ENCODE measurements at places on chromosomes 2 and 18.

GRCh38 chr18:1075322-1075721 is 170.7 kb downstream of the ADCYAP1 start:
- no peak for DNase-seq

DNA sequence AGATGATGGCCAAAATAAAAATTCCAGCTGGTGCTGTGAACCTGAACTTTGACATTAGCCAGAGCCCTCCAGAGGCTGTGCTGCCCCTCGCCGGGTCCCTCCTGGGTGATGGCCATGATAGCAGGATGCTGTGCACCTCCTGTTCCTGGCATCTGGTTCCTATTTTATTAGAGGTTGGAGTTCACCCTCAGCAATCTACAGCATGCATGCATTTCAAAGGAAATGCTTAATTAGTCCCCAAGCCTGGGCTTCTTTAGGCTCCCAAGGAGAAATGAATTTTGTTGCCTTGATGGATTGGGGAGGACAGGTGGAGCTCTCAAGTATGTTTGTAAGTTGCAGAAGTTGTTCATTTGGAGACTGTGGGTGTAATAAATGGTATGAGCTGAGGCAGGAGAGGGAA is 166.9 kb downstream of the GLI2 start:
- DNase-seq: no peak

- DNase-seq: no peak
Measured at GRCh38 chr2:240999873-241000541, 1.6 kb downstream of the SNED1 start.

- peak; percentile 29 for DNase-seq
Measured at GRCh38 chr18:24818441-24818840, 358.0 kb downstream of the HRH4 start.

GRCh38 chr2:158766524-158766923 is 28.6 kb upstream of the DAPL1 start:
- no peak for DNase-seq

- DNase-seq: no peak
Measured at GRCh38 chr2:58419983-58420382, 178.9 kb upstream of the FANCL start.

GRCh38 chr2:134206031-134206430 is 47.8 kb upstream of the MGAT5 start:
- DNase-seq: peak; percentile 71

- DNase-seq: no peak
Measured at GRCh38 chr2:225008179-225008856, 34.0 kb downstream of the DOCK10 start.

DNA sequence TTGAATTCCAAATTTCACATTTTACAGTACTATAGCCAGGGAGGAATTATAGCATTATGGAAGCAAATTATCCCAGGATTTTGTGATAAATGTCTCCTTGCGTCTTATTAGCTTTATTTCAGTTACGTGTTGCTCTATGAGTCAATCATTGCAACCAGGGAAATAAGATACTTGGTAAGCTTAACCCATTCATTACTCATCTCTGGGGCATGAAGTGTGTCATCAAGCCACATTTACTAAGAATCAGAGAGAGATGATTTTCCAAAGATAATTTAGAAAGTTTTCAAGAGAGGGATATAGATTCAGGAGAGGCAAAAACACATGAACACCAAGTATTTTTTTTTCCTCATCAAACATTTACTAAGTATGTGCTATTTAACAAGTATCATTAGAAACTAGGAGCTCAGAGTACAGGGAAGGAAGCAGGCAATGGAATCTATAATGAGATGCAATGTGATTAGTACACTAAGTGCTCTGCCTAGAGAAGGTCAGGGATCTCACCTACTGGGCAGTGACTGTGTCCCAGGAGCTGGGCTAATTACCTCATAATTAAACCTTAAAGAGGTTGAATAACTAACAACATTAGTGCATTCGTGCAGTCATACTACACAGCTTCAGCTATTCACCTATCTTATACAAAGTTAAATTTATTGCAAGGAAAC is 217.8 kb upstream of the NXPH2 start:
- no peak for DNase-seq

GRCh38 chr2:43513216-43513615 is 82.6 kb downstream of the THADA start:
- no peak for DNase-seq

GRCh38 chr18:42052122-42052708 is 97.2 kb downstream of the PIK3C3 start:
- DNase-seq: peak; percentile 5

GRCh38 chr2:108267101-108267500 is 21.6 kb upstream of the SULT1C2 start:
- no peak for DNase-seq

DNA sequence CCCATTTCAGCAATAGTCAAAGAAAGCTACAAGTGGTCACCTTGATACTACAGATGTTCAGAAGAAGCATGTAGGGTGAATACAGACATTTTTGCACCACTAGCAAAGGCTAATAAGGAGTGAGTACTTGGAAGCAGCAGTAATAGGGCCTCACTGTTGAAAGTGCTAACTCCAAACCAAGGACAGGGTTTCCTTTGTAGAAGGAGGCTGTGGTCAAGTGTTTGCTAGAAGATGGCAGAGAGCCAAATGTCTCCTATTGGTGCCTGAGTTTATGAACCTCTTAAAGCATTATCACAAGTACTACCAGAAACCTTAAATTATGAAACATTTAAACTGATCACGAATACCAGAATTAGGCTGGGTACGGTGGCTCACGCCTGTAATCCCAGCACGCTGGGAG is 308.1 kb downstream of the ZEB2 start:
- DNase-seq: no peak

- DNase-seq: peak; percentile 54
Measured at GRCh38 chr2:237217995-237218616, 132.4 kb downstream of the COPS8 start.

DNA sequence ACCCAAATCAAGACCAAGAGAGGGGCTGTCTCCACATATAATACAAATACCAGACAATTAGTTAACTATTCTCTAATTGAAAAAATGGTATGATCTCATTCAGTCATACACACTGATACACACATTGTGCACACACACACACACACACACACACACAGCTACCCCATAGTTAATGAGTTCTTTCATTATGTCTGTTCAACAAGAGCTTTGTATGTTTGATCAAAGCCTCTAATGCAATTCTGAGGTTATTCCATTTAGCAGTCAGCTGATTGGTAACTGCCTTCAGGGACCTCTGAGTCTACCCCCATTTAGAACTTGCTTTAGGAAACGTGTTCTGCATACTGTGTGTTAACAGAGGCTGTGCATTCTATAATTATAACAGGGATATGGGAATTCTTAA is 741.4 kb upstream of the LRRTM4 start:
- no peak for DNase-seq

DNA sequence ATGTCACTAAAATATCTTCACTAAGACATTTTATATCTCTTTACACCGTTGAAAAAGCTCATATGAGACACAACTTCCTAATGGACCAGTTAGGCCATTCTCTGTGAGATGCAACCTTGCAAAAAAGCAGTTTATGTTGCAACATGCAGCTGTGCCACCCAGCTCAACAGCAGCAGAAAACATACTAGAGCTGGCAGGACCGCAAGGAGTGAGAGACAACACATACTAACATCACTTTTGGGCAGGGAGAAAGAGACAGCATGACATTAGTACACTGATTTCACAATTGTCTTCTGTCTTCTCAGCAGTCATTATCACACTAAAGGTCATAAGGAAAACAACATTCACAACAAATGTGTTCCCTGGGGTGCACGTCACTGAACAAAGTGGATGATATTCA is 122.9 kb downstream of the EPB41L3 start:
- DNase-seq: no peak

- peak; percentile 72 for DNase-seq
Measured at GRCh38 chr2:68594674-68595492, 48.5 kb upstream of the PROKR1 start.

DNA sequence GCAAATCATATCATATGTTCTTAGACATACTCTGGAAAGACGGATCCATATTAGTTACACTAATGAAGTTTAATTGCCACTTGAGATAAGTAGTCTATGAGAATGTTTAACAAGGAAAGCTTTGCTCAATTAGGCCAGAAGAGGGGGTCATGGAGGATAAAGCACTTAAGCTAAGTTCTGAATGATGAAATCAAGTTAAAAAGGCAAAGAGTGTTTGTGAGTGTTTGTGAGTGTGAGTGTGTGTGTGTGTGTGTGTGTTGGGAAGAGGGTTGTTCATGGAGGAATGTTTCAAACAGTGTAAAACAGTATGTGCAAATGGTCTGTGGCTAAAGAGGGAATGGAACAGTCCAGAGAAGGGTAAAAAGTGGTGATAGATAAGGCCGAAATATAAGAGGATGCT is 360.9 kb downstream of the ERBB4 start:
- peak; percentile 72 for DNase-seq

DNA sequence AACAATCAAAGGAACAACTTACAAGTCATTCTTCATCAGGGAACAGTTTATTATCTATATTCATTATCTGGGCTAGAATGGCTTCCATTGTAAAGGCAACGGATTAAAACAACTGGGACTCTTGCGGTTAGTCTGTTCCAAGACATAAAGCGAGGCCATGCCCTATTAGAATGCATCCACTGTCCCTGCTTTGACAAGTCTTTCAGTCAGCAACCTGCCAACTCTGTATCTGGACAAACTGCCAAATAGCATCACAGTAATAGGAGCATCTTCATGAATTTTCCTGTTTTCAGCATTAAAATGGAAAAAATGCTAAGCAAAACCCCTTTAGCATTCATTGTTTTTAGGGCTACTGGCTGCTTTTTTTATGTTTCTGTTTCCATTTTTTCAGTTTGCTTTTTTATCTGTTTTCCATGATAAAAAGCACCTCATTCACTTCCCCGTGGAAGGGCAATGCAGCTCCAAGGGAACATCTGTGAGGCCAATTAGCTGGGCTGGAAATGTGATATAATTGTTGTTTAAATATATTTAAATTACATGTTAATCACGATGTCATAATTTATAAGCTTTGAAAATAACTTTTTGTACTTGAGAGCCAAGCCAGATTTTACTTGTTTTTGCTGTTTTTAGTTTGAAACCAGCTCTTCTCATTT is 834.3 kb downstream of the CPS1 start:
- no peak for DNase-seq

DNA sequence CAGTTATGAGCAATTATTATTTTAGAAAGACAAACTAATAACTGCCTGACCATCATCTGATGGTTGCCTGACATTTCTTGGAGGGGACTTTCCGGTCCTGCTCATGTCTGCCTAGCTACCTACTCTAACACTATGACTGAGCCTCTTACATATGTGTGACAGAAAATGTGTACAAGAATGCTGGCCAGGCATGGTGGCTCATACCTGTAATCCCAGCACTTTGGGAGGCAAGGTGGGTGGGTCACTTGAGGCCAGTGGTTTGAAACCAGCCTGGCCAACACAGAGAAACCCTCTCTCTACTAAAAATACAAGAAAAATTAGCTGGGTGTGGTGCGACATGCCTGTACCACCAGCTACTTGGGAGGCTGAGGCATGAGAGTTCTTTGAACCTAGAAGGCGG is 666.3 kb downstream of the KCNJ3 start:
- no peak for DNase-seq

Data from GM23338 (cell line).